ENCODE measurements at places on chromosomes 7 and 10. TPM values are rescaled to one million over a fixed set of nuclear protein-coding genes. Genes with fewer than 3 reads are reported as not detected.

Gene C1QL3
- total RNA-seq: not detected

Gene ELAPOR2
- 6.4 TPM for total RNA-seq

Gene PPP1R17
- not detected for total RNA-seq

Gene HOXA3
- total RNA-seq: not detected

Gene GPER1
- total RNA-seq: not detected

Gene SPDYE16
- total RNA-seq: 0.38 TPM

Gene ADD3
- total RNA-seq: 299 TPM

DNA sequence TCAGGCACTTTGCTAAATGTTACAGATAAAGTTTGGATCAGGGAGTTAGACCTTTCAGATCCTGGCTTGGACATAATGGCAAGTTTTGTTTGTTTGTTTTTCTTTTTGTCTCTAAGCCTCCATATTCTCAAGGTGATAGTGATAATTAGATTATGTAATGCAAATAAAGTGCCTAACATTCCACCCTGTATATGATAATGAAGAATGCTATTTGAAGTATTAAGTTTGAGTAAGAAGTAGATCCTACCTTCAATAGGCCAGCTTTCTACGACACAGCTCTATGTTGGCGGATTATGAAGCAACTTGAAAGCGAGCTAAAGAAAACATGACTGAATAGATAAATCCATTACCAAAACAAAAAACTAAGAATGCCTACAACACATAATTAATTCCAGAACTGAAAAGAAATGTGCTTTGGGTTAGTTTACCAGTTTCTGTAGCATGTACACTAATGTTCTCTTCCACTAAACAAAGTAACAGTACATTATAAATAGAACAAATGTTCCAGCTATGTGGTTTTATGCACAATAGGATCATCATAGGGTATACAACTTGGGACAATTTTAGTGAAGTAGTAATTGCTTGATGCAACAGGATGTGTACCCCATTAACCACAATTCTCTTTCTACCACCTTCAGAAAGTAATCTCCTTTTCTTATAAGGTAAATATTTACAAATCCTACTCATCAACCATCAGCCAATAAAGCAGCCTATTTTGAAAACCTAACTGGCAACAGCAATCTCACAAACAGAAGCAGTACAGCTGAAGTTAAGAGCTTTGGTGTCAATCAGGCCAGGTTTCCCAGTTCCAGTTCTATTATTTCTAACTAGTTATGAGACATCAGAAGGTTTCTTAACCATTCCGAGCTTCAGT lies 1.5 kb downstream of the SEM1 start:
- no peak for DNase-seq

DNA sequence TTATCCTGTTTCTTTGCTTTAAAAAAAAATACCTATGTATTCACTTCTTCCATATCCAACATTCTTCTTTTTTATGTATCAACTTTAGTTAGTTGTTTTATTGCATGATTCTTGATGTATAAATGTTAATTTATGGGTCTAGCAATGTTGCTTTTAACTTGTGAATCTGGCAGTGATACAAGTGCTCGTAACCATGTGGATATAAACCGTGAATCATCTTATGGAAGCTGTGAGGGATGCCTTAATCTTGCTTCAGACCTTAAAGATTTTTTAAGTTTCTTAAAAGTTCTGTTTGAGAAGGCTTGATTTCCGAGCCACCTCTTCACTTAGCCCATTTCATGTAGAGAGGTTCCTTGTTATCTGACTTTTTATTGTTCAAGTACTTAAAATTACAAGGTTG lies 25.9 kb downstream of the HELLS start:
- no peak for DNase-seq

DNA sequence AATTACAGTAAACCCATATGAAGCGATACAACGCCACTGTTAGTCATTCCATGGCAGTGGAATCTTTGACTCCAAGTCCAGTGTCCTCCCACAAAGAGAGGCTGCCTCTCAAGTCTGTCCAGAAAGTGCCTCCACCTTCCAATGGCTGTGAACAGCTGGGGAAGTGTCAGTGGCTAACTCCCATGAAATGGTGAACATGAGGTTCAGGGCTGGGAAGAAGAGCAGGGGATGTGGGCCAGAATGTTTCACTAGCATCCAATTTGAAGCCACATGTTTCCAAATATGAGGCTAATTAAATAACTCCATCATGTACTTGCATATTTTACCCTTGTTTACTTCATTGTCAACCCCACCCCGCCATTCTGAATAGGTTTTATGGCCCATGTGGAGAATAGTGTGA lies 53.1 kb upstream of the CHST15 start:
- no peak for DNase-seq

DNA sequence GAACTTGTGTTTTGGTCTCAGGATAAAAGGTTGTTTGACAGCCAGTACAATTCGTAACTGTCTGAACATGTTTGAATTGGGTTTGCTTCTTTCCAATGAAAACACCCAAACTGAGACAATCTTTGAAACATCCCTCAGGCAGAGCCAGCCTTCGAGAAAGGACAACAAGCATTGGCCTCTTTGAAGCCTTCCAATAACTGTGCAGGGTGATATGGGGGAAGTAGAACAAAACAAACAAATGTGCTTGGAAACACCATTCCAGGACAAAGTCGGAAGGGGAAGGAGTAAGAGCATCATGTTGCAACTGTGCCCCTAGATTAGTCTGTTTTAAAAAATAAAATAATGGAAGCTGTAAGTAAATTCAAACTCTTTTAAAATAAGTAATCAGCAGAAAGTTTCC lies 39.5 kb downstream of the IL2RA start:
- no peak for DNase-seq

DNA sequence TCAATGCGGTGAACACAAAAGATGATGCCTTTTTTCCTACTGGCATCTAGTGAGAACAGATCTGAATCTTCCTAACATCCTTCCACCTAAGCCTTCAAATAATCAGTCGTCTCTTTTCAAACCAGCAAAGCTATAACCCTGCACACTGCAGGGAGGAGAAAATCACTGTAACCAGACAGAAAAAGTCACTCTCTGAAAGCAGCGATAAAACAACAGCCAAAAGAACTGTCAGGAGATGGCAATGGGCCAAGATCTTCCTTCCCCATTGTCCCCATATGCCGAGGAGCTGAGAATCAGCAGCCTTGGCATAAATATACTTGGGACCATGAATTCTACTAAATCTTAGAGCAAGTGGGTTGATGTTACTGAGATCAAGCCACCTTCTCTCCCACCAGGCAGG lies 13.1 kb downstream of the FZD9 start:
- DNase-seq: no peak

- no peak for DNase-seq
Observed at GRCh38 chr10:122190176-122190943, 80.7 kb upstream of the BTBD16 start.

DNA sequence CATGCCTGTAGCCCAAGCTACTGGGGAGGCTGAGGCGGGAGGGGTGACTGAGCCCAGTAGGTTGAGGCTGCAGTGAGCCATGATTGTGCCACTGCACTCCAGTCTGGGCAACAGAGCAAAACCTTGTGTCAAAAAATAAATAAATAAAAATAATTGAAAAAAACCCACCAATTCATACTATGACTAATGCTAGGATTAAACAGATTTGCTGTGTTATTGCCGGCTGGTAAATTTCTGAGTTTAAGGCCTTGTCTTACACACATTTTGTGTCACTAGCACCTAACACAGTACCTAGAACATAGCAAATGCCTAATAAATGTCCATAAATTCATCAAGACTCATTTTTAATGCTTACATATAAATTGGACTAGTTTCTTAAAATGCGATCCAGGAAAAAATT lies 8.7 kb downstream of the ESYT2 start:
- no peak for DNase-seq

- DNase-seq: no peak
Observed at GRCh38 chr10:35294506-35294905, 41.8 kb upstream of the CCNY start.

Measured in naive thymus-derived CD4-positive, alpha-beta T cell (primary cell).